ENCODE measurements at places on chromosomes 7 and 10.

DNA sequence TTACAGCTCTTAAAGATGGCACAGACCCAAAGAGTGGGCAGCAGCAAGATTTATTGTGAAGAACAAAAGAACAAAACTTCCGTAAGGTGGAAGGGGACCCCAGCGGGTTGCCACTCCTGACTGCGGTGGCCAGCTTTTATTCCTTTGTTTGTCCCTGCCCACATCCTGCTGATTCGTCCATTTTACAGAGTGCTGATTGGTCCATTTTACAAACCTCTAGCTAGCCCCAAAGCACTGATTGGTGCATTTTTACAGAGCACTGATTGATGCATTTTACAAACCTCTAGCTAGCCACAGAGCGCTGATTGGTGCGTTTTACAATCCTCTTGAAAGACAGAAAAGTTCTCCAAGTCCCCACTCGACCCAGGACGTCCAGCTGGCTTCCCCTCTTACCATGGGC is 16.8 kb upstream of the CCSER2 start:
- no peak for DNase-seq

GRCh38 chr7:143240291-143241168 is 18.7 kb downstream of the TAS2R40 start:
- peak; percentile 83 for DNase-seq

- DNase-seq = no peak
Observed at GRCh38 chr7:157397036-157397720, 60.4 kb downstream of the DNAJB6 start.

DNA sequence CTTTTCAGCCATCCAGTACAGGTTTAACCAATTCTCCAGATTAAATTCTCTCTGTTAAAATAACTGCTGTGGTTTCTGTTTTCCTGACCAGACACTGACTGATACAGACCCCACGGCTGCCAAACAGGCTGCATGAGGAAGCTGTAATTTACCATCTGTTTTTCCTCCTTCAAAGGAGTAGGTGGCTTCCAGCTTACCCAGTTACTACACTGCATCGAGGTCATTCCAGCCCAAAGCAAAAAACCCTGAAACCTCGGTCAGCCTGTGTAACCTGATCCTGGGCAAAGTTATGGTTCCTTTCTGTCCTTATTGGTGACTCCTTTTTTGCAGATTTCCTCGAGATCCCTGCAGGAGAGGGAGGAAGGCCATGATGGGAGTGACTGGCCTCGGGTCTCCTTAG is 27.9 kb upstream of the LOXL4 start:
- no peak for DNase-seq

DNA sequence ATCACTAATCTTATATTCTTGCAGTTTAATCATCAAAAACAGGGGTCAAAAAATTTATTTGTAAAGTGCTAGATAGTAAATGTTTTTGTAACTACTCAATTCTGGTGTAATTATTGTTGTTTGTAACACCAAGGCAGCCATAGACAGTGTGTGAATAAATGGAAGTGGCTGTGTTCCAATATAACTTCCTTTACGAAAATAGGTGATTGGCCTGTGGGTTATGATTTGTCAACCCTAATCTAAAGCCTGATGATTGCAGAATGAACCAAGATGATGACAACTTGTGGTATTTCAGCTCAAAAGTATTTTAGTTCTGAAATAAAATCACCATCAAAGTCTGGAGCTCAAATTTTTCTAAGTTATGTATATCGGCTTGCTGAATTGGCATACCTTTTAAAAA is 34.4 kb upstream of the ETV1 start:
- no peak for DNase-seq

Data from activated CD4-positive, alpha-beta T cell treated with anti-CD3 and anti-CD28 coated beads, Interleukin-2, amount 50 U/mL, for 16 hours (primary cell).